Articular chondrocyte of knee joint (primary cell): ENCODE measurements at places on chromosomes 1 and 21. TPM values are rescaled to one million over a fixed set of nuclear protein-coding genes. Genes with fewer than 3 reads are reported as not detected.

The TRIM67 gene
- under 0.01 and 0.22 TPM in 2 replicates for total RNA-seq

The TNFAIP8L2 gene
- not detected in 2 replicates for total RNA-seq

The NCMAP gene
- total RNA-seq = not detected in 2 replicates

The SPRR2F gene
- total RNA-seq = not detected in 2 replicates

The DNAJC16 gene
- 22.1 and 24.3 TPM in 2 replicates for total RNA-seq

The COL24A1 gene
- 1.3 and 2.9 TPM in 2 replicates for total RNA-seq

The SEC16B gene
- 5.7 and 6.0 TPM in 2 replicates for total RNA-seq

The PPM1J gene
- 0.65 and 0.78 TPM in 2 replicates for total RNA-seq

The C1QC gene
- not detected in 2 replicates for total RNA-seq

The PRPF38A gene
- total RNA-seq = 14.1 and 16.4 TPM in 2 replicates
